ENCODE measurements at places on chromosomes 2 and 18. TPM values are rescaled to one million over a fixed set of nuclear protein-coding genes. Genes with fewer than 3 reads are reported as not detected.

PAIP2B gene
- polyA plus RNA-seq, result 14.2 TPM

FBXO15 gene
- polyA plus RNA-seq, result 0.43 TPM

GTF2A1L gene
- not detected for polyA plus RNA-seq

PSMA8 gene
- 0.05 TPM for polyA plus RNA-seq

PNO1 gene
- polyA plus RNA-seq, result 7.0 TPM

SIX2 gene
- polyA plus RNA-seq, result 0.77 TPM

IL36RN gene
- not detected for polyA plus RNA-seq

MTX2 gene
- polyA plus RNA-seq, result 83.3 TPM

CFC1 gene
- 0.25 TPM for polyA plus RNA-seq

FOXI3 gene
- not detected for polyA plus RNA-seq

MATN3 gene
- 0.29 TPM for polyA plus RNA-seq

CD28 gene
- 0.14 TPM for polyA plus RNA-seq

KIF5C gene
- 0.86 TPM for polyA plus RNA-seq

CTLA4 gene
- polyA plus RNA-seq, result 0.07 TPM

DOK6 gene
- 3.9 TPM for polyA plus RNA-seq

ABCG8 gene
- not detected for polyA plus RNA-seq

FBXO36 gene
- 0.77 TPM for polyA plus RNA-seq

GLI2 gene
- 0.86 TPM for polyA plus RNA-seq

REEP1 gene
- 16.5 TPM for polyA plus RNA-seq

TMEM163 gene
- 7.1 TPM for polyA plus RNA-seq

STAT4 gene
- 13.0 TPM for polyA plus RNA-seq

LYPD6 gene
- polyA plus RNA-seq, result 0.48 TPM

MALL gene
- polyA plus RNA-seq, result 7.4 TPM

LAMA3 gene
- polyA plus RNA-seq, result 1.7 TPM

SP110 gene
- 9.9 TPM for polyA plus RNA-seq

DSG4 gene
- not detected for polyA plus RNA-seq

IL1RL1 gene
- polyA plus RNA-seq, result 5.7 TPM

CAPN14 gene
- 0.07 TPM for polyA plus RNA-seq

LCT gene
- not detected for polyA plus RNA-seq

APOB gene
- 3.6 TPM for polyA plus RNA-seq

TMEFF2 gene
- polyA plus RNA-seq, result 0.79 TPM

ADCYAP1 gene
- polyA plus RNA-seq, result 0.02 TPM

KLHL30 gene
- 15.9 TPM for polyA plus RNA-seq

ASB18 gene
- 1.2 TPM for polyA plus RNA-seq

SMYD1 gene
- polyA plus RNA-seq, result 96.1 TPM

TMBIM1 gene
- polyA plus RNA-seq, result 64.3 TPM

CXCR1 gene
- polyA plus RNA-seq, result 0.09 TPM

C2orf66 gene
- polyA plus RNA-seq, result 0.07 TPM

ITPRIPL1 gene
- polyA plus RNA-seq, result 0.50 TPM

SERPINB11 gene
- polyA plus RNA-seq, result not detected

ZNF532 gene
- polyA plus RNA-seq, result 21.1 TPM

COL4A3 gene
- polyA plus RNA-seq, result 4.7 TPM

IGFBP2 gene
- 115 TPM for polyA plus RNA-seq

ITGAV gene
- 37.3 TPM for polyA plus RNA-seq

HSPD1 gene
- polyA plus RNA-seq, result 174 TPM

CDH7 gene
- 0.07 TPM for polyA plus RNA-seq

APCDD1 gene
- 18.2 TPM for polyA plus RNA-seq

BMP10 gene
- polyA plus RNA-seq, result 153 TPM

CAVIN2 gene
- 76.0 TPM for polyA plus RNA-seq

EMILIN1 gene
- polyA plus RNA-seq, result 30.0 TPM

NEURL3 gene
- 0.07 TPM for polyA plus RNA-seq

LRP1B gene
- 0.23 TPM for polyA plus RNA-seq

SLC14A1 gene
- polyA plus RNA-seq, result 11.5 TPM

SLC39A10 gene
- polyA plus RNA-seq, result 4.3 TPM
